ENCODE measurements at places on chromosomes 5 and 9.

DNA sequence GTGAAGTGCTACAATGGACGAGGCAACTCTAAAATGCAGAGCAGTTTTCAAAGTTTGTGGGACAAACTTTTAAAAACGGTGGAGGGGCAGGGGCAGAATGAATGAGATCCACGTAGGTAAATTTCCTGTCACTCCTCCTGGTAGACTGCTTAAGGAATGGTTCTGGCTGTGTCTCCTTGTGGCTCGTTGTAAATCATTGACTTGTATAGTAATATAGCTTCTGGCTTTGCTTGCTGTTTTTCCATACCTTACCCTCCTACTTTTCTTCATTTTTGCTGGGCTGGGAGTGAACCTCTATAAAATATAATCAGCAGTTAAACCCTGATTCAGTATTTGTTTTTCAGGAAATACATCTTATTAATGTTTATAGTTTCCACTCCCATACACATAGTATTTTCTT, 235.7 kb downstream of the TUSC1 start:
- no peak for DNase-seq

GRCh38 chr5:58015175-58015574, 444.7 kb downstream of the PLK2 start:
- no peak for DNase-seq

DNA sequence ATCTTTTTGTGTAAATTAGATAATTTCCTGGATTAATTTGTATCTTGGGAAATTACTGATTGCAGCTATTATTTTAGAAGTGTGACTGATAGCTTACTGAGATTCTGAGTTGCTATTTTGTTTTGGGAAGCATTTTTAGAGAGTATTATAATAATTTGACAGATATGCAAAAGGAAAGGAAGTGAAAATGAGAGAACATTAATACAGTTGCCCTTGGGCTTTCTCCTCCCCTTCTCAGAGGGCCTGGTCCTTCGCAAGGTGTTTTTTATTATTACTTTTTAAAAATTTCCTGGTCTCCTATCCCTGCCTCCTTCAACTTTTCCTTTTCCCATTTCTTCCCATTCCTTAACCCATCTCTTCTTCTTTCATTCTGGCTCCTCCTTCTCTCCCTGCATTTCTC, 32.6 kb downstream of the UBAP1 start:
- no peak for DNase-seq

DNA sequence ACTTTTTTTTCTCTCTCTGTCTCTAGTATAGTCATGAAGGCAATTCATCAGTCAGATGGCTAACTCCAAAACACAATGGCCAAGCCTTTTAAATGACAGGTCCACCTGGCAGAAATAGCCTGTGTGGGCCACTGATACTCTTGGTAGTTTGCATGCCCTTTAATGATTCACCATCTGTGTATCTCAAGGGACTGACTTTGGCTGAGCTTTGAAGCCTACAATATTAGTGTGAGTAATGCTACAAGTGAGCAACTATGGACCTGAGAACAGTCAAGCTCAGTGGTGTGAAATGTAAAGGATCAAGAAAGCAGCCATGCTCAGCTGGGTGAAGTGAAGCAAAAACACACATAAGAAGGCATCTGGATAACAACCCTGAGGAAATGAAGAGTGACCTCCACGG, 506.9 kb downstream of the TLE1 start:
- no peak for DNase-seq

DNA sequence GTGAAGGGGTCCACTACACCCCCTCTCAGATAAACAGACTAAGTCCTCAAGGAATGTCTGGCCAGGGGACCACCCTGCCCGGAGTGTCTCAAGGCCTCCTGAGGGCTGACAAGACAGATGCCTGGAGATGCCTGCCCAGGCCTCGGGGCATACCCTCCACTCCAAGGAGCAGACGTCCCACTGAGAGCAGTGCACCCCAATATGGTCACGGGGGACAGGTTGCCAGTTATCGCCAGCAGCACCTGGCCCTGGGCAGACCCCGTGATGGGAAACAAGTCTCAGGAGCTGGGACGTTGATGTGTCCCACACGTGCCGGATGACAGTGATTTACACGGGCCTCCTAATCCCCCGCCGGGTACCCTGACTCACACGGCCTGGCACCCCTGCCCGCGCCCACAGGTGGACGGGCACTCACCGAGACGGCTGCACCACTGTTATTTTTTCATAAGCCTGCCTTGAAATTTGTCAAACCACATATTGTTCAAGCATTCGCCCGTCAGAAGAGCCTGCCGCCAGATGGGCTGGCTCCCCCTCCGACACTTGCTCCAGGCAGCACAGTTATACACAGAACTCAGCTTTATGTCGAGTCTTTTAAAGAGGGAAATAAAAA, 43.9 kb downstream of the BARX1 start:
- DNase-seq: no peak

GRCh38 chr9:90770182-90770738, 31.4 kb upstream of the SYK start:
- DNase-seq: no peak

DNA sequence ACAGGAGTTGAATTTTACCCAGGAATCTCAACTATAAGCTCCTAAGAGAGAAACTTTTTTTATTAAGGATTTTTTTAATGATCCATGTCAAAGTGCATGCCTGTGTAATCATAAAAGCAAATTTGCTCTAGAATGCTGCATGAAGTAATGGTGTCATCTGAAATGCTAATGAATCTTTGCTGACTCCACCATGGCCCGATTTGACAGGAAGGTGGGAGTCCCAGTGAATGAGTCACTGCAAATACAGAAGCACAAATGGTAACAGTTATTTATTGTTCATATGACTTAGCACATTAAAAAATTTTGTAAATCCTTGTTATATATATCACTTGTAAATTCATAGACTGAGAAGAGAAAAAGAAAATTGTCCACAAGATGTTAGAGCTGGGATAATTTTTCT, 341.3 kb downstream of the RASEF start:
- DNase-seq: no peak

GRCh38 chr5:78501411-78502352, 141.3 kb downstream of the SCAMP1 start:
- no peak for DNase-seq

DNA sequence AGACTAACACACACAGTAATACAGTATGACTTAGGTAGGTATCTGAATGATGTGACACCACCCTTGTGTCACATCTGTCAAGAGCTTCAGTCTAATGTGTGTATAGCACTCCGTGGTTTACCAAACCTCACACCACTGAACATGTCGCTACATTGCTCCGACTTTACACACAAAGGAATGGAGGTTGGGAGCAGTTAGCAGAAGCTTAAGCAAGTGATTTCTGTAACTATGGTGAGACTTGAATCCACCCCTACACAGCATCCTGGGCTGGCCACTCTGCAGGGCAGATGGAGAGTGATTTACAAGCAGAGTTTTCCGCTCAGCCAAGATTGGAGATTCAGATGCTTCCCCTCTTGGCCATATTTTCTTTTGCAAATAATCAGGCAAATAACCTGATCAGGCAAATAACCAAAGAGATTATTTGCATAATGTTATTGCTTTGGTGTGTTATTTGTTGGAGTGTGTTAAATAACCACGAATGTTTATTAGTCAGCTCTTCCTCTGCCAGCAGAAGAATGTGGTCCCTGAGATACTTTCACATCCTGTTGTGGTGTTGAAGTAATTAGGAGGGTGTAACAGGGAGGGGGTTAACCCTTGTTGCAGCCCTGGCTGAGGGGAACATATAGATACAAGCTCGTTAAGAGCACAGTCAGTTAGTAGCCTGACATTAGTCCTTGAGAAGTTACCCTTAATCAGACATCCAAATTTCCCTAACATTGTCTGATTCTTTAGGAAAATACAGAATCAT, 92.8 kb downstream of the SNX18 start:
- DNase-seq: no peak

GRCh38 chr5:132273631-132274030, 16.1 kb downstream of the PDLIM4 start:
- no peak for DNase-seq

- DNase-seq: no peak
Measured at GRCh38 chr5:150615141-150615699, 25.2 kb upstream of the SYNPO start.

DNA sequence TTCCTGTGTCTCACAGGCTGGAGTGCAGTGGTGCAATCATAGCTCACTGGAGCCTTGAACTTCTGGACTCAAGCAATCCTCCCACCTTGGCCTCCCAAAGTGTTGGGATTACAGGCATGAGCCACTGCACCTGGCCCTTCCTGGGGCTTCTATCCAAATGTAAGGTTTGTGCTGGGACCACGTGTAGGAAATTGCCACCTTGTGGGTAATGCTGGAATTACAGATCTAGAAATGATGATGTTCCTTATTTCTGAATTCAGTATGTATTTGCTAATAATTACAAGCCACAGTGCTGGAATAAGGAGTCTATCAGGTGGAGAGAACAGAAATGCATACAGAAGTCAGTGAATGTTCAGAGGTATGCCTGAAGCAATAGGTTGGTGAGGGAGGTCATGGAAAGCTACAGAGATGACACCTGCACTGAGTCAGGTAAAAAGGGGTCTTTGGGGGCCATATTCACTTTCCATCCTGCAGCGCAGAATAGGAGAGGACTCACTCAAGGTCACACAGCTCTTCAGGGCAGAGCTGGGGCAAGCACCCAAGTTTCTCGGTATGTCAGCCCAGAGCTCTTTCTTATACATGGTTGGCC, 8.8 kb upstream of the IGFBPL1 start:
- no peak for DNase-seq

GRCh38 chr5:67268231-67269021, 71.8 kb upstream of the CD180 start:
- no peak for DNase-seq

GRCh38 chr5:147782110-147783028, at the start of gene JAKMIP2:
TSS of gene JAKMIP2 (minus strand) at chr5:147782728. CDS start at chr5:147671806, 110,922 bp downstream.
- no peak for DNase-seq

GRCh38 chr9:135341612-135342169, 137.9 kb upstream of the PPP1R26 start:
- no peak for DNase-seq

GRCh38 chr5:103109277-103109676, 10.7 kb downstream of the GIN1 start:
- no peak for DNase-seq

Data from cortex of kidney (tissue), 1 donor.